ENCODE measurements at places on chromosomes 12 and 14. TPM values are rescaled to one million over a fixed set of nuclear protein-coding genes. Genes with fewer than 3 reads are reported as not detected.

The POU6F1 gene
- total RNA-seq = 16.1 TPM

The BMP4 gene
- total RNA-seq = 39.0 TPM

GRCh38 chr14:50062438-50063085, 53.8 kb downstream of the VCPKMT start:
- DNase-seq = no peak

DNA sequence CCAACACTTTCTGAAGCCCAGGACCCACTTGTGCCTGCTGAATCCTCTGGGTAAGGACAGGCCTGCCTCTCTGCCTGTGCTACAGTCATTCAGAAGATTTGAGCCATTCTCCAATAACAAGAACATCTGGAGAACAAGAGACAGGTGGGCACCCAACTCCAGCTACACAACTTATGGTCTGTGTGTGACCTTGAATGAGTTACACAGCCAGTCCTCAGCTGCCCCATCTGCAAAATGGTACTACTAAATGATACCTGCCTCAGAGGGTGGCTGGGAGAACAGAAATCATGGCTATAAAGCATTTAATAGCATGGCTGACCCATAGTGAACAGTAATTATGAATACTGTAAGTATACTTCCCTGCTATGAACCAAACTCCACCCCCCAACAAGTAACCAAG, 4.2 kb downstream of the CKAP4 start:
- no peak for DNase-seq

DNA sequence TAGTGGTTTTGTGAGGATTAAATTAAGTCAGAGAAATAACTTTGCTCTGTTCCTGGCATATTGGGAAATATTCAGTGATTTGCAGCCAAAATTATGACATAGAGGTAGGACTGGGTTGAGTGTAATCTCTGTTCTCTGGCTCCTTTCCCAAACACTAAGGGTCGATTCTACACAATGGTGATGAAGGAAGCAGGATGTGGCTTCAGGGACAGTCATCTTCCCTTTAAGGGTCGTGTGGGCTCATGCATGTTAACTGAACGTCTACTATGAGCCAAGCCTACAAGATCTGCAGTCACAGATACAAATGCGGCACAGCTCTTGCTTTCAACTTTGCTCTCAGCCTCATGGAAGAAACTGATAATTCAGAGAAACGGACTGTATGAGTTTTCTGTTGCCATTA, 381.6 kb downstream of the VRK1 start:
- no peak for DNase-seq

GRCh38 chr14:94313991-94314655, 9.0 kb downstream of the SERPINA6 start:
- no peak for DNase-seq

Data from lung (tissue), 17 donors.